Fibroblast of upper back skin (primary cell): ENCODE measurements at places on chromosomes 5 and 9.

- DNase-seq, result no peak
Measured at GRCh38 chr5:168316139-168316578, 24.7 kb downstream of the WWC1 start.

GRCh38 chr9:78958892-78959291, 612.9 kb upstream of the TLE4 start:
- no peak for DNase-seq

DNA sequence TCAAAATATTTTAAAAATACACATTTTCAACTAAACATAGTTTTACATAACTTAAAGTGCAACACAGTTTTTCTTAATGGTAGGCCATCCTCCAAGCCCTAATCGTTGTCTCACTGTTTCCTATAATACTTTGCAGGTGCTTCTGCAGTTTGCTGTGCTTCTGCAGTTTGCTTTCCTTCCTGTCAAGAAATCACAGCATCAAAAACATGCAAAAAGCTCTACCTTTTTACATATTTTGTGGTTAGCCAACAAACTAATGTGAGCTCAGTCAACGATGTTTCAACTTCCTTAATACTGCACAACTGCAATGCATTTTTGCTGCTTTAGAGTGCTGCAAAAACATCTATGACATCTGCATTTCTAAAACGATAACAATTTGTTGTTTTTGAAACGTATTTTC, 25.2 kb downstream of the EMB start:
- no peak for DNase-seq

- peak; percentile 78 for DNase-seq
Measured at GRCh38 chr5:28253431-28253830, 1215.0 kb upstream of the CDH9 start.

GRCh38 chr5:39464088-39464487, 39.3 kb upstream of the DAB2 start:
- DNase-seq, result peak; percentile 90

GRCh38 chr5:41772056-41772455, 98.2 kb downstream of the OXCT1 start:
- DNase-seq, result no peak

DNA sequence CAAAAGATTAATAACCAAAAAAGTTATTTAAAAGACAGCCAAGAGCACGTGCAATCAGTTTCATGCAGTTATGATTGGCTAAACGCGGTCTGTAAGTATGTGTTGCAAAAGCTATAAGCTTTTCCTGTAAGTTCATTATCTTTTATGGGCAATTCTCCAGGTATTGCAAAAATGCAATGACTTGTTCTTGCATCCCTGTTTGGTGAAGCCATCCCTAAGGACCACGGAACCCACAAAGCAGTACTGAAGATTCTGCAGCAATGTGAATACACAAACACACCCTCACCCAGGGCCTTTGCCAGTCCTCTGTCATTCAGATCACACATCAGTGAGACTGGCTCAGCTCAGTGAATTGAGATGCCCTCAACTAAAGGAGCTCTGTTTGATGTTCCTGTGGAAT, 11.4 kb downstream of the GCNT4 start:
- DNase-seq, result peak; percentile 79

GRCh38 chr9:134057751-134058701, 9.8 kb downstream of the BRD3 start:
- DNase-seq, result no peak

- DNase-seq, result no peak
Measured at GRCh38 chr5:161001604-161002003, 149.6 kb upstream of the ATP10B start.

- DNase-seq, result no peak
Measured at GRCh38 chr5:154390746-154391359, 54.9 kb upstream of the SAP30L start.

- DNase-seq, result peak; percentile 7
Measured at GRCh38 chr5:147359101-147359500, 124.3 kb downstream of the STK32A start.

DNA sequence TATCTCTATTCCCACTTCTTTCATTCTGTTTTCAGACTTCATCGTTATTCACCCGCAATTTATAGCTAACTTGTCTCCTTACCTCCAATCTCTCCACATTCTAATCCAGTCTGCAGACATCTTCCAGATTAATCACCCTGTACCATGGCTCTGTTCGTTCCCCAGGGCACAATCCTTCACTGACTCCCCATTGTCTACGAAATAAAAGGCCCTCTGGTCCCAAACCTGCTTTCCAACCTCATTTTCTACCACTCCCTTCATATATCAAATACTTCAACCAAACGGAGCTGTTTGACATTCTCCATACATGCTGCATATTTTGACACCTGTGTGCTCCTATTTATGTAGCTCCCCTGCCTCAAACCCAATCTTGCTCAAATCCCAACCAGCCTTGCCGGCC, 1720.6 kb upstream of the WWC1 start:
- no peak for DNase-seq

GRCh38 chr5:75509546-75509945, 1.9 kb downstream of the CERT1 start:
- no peak for DNase-seq

DNA sequence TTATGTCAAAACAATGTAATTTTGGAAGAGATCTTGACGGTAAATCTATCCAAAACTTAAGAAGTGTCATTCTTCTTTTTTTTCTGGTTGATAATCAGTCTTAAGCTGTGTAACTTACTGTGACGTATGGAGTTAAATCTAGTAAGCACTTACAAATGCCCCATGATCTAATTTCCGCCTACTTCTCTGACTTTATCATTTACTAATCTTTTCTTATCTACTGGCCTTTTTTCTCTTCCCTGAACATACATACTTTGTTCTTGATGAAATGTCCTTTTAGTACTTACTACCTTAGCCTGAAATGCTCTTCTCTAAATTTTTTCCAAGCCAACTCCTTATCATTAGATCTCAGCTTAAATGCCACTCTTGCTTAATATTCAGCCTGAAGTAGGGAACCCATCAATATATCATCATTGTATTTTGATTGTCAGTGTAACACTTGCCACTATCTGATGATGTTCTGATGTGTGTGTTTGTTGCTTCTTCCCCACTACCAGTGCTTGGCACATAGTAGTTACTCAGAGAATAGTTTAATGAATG, 27.6 kb downstream of the AP3S1 start:
- DNase-seq, result no peak

DNA sequence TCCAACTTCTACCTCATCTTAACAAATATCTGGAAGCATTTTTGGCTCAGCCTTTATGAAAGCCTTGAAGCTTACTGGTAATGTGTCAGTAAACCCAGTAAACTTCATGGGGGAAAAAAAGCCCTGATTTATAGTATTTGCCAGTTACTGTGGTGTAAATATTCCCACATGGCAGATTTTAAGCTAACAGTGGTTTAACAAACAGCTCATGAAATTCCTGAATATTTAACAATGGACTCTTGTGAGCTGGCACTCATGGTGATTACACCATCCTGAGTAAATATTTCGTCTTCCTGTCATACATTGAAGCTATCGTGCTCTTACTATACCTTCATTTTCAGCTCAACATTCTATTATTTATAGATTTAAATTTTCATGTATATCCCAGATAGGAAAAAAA, 57.0 kb upstream of the ACOT12 start:
- DNase-seq, result peak; percentile 20

DNA sequence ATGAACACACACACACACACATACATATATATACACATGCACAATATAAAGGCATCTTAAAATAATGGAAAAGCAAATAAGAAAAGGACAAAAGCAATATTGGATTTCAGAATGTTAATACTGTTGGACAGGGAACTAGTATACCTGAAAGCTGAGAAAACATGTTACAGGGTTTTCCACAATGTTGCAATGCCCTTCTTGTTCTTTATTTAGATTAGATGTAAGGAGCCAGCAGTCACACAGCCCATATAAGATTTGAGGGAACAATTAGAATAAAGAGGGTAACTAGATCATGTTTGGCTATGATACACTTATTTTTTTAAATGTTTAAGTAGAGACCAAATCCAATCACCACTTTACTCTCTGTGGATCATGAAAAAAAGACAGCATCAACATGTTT, 61.7 kb downstream of the SH3TC2 start:
- no peak for DNase-seq

DNA sequence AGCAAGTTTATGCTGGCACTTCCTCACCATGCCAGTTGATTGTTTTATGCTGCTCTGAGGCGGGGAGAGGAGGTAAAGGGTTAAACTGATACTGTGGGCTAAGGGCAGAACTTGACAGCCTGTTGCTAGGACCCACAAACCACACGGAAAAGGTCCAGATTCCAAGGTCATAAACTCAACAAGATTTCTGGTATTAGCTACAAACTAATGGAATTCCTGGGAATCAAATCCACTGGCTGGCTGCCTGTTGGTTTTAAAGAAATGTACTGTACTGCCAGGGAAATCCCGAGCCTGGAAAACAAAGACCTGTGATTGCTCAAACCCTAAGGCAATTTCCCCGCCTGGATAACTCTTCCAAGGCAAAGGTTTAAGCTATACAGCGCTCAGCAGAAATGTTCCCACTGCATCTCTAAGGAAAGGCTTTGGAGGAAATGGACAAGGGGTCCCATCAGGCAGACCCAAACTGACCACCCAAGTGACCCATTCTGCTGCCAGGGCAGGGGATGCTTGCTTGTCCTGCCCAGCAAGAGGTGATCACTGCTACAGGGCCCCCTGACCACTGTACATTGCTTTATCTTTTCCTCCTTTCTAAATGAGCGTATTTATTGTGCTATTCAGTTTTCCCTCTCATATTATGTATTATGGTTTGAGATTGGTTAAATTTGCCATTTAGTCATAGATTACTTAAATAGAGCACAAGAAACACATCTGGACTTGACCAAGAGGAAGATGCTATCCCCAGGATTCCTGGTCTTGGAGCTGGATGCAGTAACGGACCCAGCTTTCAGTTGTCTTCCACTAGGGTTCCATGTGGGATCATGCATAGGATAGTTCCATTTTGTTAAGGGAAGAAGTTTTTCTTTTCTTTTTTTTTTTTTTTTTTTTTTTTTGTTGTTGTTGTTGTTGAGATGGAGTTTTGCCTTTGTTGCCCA, 124.3 kb downstream of the SUSD1 start:
- DNase-seq, result peak; percentile 99

GRCh38 chr5:29889051-29889450, 1304.4 kb upstream of the CDH6 start:
- DNase-seq, result no peak

DNA sequence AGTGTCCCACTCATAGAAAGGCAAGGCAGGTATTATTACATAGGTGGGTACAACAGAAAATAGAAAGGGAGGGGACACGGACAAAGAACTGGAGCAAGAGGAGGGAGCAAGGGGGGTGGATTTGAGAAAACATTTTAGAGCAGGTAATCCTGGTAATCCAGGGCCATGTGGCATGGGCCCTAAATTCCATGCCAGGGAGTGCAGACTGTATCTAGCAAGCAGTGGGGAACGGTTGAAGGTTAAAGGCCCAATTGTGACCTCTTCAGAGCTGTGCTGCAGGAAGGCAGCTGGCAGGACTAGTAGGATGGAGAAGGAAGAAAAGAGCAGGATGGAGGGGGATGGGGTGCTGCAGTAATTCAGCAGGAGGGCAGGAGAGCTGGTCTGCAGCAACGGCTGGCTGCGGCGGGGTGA, 75.2 kb downstream of the PDE6A start:
- DNase-seq, result no peak

DNA sequence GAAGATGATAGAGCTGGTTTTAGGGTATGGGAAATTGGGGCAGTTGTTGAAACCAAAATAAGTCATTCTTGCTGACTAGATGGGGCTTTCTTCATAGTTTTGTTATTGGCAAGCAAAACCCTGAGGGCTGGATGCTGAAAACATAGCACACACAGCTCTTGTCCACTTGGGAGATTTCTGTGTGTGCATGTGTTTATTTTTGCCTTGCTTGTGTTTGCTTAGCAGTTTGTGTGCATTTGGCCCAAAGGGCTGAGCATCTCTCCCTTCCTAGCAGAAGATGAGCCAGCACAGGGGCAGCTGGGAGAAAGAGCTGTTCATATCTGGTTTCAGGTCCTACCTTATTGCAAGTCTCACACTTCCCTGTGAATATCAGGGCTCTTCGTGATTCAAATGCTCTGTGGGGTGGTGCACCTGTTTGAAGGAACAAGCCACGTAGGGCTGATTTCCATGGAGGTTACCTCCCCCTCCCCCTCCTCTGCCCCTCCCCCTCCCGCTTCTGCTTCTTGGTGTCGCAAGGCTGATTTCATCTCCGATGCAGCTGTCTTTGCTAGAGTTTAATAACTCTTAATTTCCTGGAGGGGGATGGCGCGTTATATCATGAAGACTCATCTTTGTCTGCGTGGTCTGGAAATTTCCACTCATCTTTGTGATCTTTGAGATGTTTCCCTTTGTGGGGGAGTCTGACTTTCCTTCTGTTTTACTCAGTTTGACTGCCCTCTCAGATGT, 296.5 kb downstream of the ARHGAP26 start:
- peak; percentile 47 for DNase-seq

- peak; percentile 12 for DNase-seq
Measured at GRCh38 chr5:123582550-123583285, 70.7 kb downstream of the CSNK1G3 start.

DNA sequence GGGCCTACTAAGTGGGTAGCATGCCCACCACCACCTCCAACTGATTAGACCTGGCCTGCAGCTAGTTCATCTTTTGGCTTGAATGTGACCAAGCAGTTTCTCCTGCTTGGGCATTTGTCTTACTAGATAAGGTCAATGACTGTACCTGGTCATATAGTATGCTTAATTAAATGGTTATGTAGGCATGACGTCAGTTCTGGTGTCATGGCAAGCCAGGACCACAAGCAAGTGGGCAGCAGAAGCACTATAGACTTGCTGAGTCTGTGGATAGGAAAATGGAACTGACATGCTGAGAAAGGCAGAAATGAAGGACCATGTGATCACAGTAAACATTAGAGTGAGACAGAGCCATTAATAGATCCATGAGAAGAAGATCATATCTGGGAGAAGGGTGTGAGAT, 55.6 kb upstream of the C6 start:
- DNase-seq, result no peak

DNA sequence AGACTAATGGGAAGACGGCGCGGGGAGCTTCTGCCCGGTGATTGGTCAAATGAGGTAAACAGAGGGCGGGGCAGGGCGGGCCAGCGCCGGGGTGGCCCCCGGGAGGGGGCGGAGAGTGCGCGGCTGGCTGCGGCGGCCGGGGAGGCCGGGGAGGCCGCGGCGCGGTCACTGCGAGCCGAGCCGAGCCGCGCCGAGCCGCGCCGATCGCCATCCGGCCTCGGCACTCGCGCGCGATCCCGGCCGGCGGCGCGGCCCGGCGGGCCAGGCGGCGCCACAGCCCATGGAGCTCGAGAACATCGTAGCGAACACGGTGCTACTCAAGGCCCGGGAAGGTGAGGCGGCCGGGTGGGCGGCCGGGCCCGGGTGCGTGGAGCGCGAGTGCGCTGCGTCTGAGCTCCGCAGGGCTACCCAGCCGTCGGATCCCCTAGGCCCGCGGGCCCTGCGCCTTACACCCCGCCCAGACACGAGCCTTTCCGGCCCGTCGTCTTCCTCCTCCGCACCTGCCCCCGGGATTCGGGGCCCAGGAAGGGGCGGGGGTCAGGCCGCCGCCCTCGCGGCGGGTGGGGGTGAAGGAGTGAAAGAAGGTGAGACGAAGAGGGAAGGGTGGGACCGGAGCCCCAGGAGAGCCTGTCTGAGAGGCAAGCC, at the start of gene GRK6:
Gene GRK6, plus strand, starts transcription at position 111 of the 645 bp plus-strand sequence. Its CDS starts 170 bp downstream, at position 281.
- no peak for DNase-seq

GRCh38 chr5:161399996-161400562, 146.4 kb downstream of the GABRB2 start:
- DNase-seq, result no peak

- no peak for DNase-seq
Measured at GRCh38 chr9:93354451-93354850, 97.0 kb upstream of the FAM120A start.

- no peak for DNase-seq
Measured at GRCh38 chr9:5205071-5205470, 19.6 kb upstream of the INSL6 start.

- DNase-seq, result no peak
Measured at GRCh38 chr5:126641387-126641786, 40.6 kb downstream of the PHAX start.

GRCh38 chr5:14213253-14213652, 70.1 kb downstream of the TRIO start:
- DNase-seq, result no peak
